ENCODE measurements at places on chromosomes 5 and 9.

GRCh38 chr9:81599837-81600236 is 89.5 kb downstream of the TLE1 start:
- no peak for DNase-seq

DNA sequence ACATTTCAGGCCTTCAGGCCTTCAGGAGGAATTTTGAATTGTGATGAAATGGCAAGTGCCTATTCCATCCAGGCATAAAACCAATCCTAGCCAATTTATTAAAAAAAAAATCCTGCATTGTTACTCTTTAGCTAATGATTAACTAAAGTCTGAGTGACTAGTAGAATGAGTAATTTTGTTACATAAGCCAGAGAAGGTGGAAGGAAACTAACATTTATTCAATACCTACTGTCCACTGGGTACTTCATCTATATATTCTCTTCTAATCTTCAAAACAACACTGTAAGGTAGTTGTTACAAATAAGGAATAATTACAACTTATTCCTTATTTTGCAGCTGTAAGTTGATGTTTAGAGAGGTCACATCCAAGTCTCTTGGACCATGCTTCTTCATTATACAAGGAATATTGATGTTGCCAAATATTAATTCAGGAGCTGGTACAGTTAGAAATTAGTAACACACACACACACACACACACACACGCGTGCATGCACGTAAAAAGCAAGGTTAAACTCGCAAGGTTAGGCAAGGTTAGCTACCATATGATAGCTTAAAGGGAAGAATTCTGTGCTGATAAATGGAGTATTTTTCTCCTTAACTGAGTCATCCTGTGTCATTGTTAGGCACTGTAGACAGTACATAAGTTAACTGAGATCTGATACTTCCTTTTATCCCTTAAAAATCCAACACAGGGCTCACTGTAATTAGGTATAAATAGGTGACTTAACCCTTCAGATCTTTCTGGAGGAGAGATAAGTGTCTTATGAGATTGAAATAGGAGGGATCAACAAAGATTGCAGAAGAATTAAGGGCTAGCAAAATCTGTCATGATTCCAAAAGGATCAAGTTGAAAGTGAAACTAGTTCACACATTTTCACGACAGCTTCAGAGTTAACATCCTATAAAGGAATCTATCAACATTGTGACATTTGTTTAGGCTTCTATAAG is 596.9 kb downstream of the PDE4D start:
- peak; percentile 48 for DNase-seq

DNA sequence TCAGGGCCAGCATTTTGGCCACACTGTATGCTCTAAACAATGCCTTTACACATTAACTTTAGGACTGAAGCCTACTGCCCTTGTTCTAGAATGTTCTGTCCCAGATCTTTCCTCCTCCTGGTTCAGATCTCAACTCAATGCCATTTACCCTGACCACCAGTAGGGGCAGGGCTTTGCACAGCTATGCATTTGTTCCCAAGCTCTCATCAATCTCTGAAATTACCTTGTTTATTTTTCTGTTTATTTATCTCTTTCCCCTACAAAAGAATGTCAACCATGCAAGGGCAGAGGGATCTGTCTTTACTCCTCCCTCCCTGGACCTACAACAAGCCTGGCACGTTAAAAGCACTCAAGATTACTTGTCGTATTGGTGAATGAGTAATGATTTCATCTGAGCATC is 612.9 kb downstream of the BNC2 start:
- peak; percentile 45 for DNase-seq

DNA sequence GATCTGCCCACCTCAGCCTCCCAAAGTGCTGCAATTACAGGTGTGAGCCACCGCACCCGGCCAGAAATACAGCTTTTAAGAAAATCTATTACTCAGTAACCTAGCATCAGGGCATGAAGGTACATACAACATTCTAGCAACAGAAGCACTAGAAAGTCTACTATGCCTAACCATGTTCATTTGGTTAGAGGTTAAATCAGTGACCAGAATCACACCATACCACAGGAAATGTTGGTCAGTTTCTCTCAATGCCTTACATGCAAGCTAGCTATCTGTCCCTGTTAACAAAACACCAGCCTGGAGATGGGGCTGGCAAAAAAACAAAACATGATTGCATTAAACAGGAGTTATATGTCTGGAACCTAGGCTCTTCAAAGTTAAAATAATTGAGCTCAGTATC is 104.1 kb downstream of the STRBP start:
- DNase-seq, result no peak

DNA sequence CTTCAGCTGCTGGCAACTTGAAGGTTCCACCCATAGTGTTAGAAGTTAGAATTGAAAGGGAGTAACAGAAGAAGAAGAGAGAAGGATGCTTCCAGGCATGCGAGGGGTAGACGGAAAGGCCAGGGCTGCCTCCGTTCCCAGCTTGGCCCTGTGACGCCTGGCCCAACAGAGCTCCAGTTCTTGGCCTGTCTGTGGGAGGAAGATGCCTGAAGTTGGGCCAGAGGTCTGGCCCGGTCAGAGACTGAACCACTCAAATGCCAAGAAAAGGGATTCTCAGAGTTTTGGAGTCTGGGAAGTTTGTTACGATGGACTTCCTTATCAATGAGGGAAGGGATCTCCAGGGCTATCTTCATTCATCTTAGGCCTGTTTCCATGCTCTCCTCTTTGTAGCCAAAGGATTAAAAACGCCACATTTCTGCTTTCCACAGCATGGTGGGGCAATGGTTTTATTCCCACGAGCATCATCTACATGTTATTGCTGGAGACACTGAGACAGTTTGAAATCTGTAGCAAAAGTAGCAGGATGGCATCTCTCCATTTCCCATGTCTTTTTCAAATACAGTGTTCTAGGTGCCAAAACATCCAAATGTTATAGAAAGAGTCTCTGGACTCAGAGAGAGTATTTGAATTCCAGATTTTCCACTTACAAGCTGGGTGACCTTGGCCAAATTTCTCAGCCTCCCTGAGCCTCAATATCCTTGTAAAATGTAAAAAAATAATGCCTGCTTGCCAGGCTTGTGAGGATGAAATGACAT is 65.4 kb upstream of the ANKRD55 start:
- DNase-seq, result no peak

- no peak for DNase-seq
Measured at GRCh38 chr9:78940121-78940855, 631.5 kb upstream of the TLE4 start.

- no peak for DNase-seq
Measured at GRCh38 chr9:123162791-123163345, 105.5 kb downstream of the STRBP start.

GRCh38 chr9:69073103-69073502 is 37.6 kb downstream of the FXN start:
- no peak for DNase-seq

- no peak for DNase-seq
Measured at GRCh38 chr5:52694648-52695047, 93.1 kb upstream of the ITGA1 start.

DNA sequence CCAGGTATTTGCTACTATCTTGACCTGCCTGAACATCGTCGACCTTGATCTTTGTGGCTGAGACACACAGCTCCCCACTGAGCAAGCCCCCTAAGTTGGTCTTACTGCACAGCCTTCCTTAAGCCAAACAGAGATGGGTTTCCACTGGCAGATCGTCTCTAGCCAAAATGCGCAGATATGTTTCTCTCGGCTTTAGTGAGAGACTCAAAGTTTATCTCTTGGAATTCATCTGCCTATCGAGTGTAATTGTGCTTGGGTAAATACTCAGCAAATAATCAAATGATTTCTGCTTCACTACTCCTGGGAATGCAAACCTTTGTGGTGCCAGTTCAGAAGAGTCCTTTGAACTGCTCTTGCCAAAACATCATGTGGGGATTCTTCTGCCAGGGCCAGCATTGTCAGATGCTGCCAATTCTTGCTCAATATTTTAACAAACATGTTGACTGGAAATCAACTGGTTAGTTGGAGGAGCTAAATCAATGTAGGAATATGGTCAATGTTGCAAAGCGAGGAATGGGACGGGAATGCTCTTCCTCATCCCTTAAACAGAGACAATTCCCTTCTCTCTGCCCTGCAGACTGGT is 141.2 kb upstream of the SLC28A3 start:
- DNase-seq, result no peak

DNA sequence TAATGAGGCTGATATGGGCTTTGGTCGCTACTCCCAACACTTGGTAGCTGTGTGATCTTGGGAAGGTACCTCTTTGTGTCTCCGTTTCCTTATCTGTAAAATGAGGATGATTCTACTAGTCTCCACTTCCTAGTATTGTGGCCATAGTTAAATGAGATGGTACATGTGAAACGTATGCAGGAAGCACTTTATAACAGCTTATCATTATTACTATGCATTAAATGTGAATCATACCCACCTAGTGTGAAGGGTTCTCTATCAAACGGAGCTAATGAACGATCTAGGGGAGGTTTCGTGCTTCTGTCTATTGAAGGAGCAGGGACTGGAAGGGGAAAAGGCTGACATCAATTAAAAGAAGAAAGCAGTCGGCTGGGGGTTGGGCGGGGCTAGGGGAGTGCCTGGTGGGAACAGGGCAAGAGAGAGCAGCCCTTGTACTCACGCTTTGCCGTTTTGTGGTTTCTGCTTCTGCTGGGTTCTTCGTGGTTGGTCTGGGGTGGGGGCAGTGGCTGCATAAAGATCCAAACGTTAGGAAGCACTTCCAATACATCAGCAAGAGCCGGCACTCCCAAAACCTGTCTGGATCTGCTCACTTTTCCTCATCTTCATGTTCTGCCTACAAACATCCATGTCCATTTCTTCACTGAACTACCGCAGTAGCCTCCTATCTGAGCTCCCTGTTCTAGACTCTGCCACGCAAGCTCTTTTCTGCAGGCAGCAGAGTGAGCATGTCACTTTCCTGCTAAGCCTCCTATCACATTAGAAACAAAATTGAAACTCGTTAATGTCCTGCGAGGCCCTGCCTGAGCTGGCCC is 30.8 kb downstream of the LCP2 start:
- no peak for DNase-seq

GRCh38 chr9:8871796-8872445 is 1072.3 kb upstream of the DMAC1 start:
- DNase-seq, result no peak

DNA sequence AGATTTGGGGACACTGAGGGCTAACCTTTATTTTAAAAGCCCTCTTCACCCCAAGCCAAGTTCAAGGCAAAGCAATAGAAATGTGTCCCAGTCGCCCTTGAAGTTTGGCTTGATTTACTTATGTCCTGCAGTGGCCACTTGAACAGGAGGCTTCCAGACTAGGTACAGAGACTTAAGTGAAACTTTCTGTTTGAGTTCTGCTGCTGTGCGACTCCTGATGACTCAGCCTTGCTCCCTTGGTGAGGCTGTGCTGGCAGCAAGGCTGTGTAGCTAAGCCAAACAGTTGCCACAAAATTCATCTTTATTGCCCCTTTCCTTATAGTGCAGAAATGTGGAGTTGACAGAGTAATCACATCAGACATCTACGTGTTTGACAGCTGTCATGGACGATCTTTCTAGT is 68.8 kb upstream of the NTRK2 start:
- no peak for DNase-seq

DNA sequence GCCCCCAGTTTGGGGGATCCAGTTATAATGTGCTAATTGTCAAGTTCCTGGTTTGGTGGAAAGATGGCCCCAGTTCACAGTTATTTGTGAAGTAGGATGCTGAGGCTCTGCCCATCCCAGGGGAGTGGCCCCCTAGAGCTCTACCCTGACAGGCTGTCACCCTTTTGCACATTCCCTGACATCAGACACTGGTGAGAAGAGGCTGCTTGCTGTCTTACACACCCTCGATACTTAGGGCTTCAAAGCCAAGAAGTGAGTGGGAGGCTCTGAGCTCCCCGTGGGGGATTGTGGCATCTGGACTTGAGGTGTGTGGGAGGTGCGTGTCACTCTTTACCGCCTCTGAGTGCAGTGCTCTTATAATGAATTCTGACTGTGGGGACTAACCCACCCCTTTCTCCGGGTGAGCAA is 168.5 kb downstream of the DOCK2 start:
- DNase-seq, result peak; percentile 53

GRCh38 chr5:10513501-10514442 is 50.1 kb upstream of the ANKRD33B start:
- DNase-seq, result peak; percentile 86

- peak; percentile 69 for DNase-seq
Measured at GRCh38 chr9:112861638-112862555, 28.8 kb downstream of the SLC46A2 start.

- DNase-seq, result peak; percentile 71
Measured at GRCh38 chr5:96984506-96985192, 48.8 kb downstream of the LNPEP start.

GRCh38 chr5:178986326-178986960 is 8.7 kb downstream of the GRM6 start:
- no peak for DNase-seq

- no peak for DNase-seq
Measured at GRCh38 chr5:73851471-73852181, 225.6 kb downstream of the ARHGEF28 start.

- peak; percentile 94 for DNase-seq
Measured at GRCh38 chr5:31811210-31811609, 172.3 kb downstream of the PDZD2 start.

DNA sequence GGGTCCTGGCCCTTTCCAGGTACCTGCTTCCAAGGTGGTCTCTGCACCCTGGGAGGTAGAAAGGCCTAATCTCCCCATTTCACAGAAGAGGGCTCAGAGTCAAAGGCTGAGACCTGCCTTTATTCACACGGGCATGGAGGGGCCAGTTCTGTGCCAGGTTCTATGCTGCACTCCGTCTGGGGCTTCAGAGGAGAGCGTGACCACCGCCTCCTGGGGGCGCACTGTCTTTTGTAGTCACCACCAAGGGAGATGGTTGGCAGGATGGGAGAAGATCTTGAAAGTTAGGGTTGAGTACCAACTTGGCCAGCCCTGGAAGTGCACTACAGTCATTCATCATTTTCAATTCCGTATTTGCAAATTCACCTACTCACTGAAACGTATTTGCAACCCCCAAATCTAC is 23.7 kb upstream of the PRDM12 start:
- DNase-seq, result no peak

- no peak for DNase-seq
Measured at GRCh38 chr9:126236273-126236672, 90.4 kb upstream of the MVB12B start.

DNA sequence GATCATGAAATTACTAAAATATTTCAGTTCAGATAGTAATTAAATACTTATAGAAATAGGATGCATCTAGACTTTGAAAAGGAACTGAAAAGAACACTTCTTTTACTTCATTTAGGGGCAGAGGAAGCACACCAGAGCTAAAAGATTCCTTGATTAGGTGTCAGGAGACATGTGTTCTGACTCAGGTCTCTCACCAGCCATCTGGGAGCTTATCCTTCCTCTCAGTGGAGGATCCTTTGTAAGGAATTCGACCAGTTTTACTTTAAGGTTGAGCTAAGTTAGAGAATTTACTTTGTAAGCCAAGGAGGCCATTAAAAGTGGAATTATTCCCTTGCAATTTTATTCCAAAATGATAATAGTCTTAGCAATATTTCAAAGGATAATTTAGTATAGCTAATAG is 16.7 kb downstream of the VCAN start:
- no peak for DNase-seq

- DNase-seq, result peak; percentile 43
Measured at GRCh38 chr9:91179237-91180138, 182.2 kb downstream of the AUH start.

DNA sequence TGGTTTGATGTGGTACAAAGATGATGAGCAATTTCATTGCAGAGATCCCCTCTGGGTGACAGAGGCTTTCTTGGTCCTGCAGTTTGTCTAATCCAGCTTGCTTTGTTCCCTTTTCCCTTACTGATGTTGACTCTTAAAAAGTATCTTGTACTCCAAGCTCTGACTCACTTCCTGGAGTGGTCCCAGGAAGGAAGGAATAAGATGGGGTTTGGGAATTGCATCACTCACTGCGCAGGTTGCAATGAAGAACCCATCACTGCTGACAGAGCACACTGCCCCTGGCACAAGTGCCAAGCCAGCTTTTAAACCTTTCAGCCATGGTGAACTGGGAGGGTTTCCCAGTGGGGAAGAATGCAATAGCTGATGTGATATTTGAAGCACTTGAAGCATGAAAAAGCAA is 662.2 kb upstream of the CTNND2 start:
- no peak for DNase-seq

Measured in fibroblast of pulmonary artery (primary cell).